ENCODE measurements at places on chromosomes 12 and 14. TPM values are rescaled to one million over a fixed set of nuclear protein-coding genes. Genes with fewer than 3 reads are reported as not detected.

GRCh38 chr12:117092886-117093285 lies 6.3 kb downstream of the TESC start:
- no peak for DNase-seq

- no peak for DNase-seq
These were observed 206.5 kb downstream of the CALM1 start for GRCh38 chr14:90603336-90603735.

DNA sequence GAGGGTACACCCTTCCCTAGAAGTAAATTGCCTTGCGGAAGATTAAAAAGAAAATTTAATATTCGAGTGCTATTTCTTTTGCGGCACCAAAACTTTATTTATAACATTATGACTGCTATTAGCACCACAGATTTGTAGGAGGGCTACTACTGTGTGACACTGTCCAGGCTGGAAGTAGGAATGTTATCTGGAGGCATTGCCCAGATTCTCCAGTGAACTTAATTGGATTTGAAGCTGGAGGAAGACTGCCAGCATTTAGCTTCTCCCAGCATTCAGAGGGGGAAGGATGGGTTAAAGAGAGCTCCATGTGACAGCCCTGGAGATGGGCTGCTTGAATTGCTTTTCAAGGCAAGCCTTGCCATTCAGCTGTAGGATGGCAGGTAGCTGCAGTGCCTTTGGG lies 107.0 kb upstream of the RBM19 start:
- DNase-seq = no peak

DNA sequence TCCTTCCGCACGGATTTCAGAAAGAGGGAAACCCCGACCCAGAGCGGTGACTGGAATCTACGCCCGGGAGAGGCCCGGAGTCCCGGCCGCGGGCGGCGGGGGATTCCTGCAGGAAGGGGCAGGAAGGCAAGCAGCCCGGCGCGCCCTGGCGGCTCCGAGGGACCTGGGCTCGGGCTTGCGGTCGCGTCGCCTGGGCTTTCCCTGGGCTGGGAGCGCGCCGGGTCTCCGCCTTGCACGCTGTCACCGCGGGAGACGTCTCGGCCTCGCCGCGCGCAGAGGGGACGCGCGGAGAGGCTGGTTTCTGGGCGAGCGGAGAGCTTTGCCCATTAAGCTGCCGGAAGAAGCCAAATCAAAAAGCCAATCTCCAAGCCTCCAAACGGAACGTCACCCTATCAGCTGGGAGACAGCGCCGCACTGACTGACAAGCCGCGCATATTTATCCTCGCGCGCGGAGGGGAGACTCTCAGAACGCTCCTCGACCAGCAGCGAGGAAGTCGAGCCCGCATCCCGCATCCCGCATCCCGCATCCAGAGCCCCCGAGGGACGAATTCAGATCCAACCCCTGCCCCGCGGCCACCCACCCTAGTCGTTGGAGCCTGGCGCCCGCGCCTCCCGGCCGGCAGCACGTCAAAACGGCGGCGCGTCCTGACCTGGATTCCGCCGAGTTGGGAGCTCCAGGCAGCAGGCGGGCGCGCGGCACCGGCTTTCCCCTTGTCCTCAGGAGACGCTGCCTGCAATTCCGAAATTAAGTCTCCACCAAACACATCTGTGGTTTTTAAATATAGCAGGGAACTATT lies at the start of gene SLC8A3:
TSS of gene SLC8A3 (minus strand) at position 293 of the 797 bp plus-strand sequence. CDS start 20,529 bp downstream, outside the sequence.
- no peak for DNase-seq

Gene ASIC1
- total RNA-seq = 25.1 TPM

- no peak for DNase-seq
These were observed 120.8 kb downstream of the GLT1D1 start for GRCh38 chr12:128973883-128974681.

DNA sequence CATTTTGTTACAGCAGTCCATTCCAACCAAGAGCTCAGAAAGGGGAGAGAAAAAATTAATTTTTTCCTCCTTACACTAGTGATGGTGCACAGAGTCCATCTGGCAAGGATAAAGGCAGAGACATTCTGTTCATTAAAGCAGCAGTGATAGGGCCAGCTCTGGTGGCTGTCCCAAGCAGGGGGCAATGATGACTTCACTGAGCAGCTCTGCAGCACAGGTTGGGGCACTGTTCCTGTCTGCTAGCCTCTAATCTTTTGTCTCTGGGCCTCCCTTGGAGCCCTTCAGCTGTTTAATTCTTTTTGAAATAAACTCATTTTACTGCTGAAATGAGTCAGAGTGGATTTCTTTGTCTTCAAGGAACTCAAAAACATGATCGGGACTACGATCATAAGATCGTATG lies 200.9 kb upstream of the PLXNC1 start:
- DNase-seq = no peak

Gene SLC6A13
- 711 TPM for total RNA-seq

GRCh38 chr14:68771631-68772030 lies 21.2 kb downstream of the ZFP36L1 start:
- no peak for DNase-seq

DNA sequence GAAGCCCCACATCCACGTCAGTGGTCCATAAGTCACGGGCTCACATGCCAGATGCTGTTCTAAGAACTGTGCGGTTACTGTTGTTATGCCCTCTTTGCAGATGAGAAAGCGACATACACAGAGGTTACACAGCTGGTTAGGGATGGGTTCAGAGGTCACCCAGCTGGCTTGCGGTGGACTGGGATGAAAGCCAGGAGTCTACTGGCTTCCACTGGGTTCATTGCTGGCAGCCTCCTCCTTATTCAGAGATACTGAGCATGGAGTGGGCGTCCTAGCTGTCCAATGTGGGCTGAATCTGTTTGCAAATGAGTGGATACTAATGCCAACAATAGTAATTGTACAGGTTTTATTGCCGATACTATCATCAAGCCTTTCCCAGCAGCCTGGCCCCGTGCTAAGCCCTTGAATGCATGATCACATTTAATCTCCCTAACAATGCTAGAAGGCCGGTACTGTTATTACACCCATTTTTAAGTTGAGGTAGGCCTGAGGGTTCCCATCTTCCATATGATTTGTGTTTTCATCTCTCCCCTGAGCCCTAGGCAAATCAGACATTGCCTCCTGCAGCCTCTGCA lies 129.1 kb downstream of the PLXNC1 start:
- no peak for DNase-seq

DNA sequence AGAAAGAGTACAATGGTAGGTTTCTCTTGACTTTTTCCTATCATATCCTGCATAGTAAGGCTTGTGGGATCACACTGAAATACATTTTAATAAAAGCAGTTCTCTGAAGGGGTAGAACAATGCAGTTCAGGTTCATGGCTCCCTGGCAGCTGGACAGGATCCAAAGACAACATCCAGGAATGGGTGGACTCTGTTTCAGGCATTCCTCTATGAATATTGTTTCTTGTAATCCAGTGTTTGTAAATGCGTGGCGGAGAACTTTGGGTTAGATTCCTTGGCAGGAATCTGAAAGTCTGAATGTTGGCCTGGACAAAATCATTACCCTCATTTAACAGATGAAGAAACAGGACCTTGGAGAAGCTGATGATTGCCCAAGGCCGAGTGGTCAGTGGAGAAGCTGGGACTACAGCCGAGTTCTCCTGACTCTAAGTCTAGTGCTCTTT lies 43.5 kb downstream of the SYNE2 start:
- DNase-seq = no peak

- DNase-seq = no peak
These were observed 17.1 kb upstream of the OR4K17 start for GRCh38 chr14:20093442-20093841.

DNA sequence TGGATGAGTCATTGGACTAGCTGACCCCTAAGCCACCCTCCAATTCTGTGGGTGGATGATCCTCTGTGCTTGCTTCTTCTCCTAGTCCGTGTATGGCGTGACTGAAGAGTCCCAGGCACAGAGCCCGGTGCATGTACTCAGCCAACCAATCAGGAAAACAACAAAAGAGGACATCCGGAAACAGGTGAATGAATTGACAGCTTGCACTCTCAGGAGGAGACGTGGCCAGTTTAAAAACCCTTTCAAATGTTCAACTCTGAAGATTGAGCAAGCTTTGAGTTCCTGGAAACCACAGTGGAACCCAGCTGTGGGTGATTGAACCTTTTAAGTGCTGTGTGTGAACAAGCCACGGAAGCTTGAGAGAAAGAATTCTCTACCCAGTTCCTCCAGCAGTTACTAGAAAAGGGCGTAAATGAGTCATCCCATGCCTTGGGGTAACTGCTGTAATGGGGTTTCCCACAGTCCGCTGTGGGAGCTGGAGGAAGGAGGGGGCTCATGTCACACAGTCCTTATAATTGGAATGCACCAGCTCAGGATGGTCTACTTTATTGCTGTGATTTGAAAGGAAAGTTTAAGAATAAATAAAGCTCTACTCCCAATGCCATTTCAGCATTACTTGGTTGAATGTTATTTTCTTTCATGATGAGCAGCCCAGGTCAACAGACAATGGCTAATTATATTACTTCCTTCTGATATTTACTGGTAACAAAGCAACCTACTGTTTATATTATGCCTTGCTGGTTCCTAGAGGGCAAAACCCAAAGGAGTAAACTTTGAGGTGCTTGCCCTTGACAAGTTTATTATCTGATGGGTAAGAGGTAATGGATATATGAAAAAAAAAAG lies 417.0 kb downstream of the DPF3 start:
- DNase-seq = no peak

GRCh38 chr12:5900533-5901205 lies 44.4 kb downstream of the ANO2 start:
- no peak for DNase-seq

Gene NPFF
- total RNA-seq = 3.0 TPM

DNA sequence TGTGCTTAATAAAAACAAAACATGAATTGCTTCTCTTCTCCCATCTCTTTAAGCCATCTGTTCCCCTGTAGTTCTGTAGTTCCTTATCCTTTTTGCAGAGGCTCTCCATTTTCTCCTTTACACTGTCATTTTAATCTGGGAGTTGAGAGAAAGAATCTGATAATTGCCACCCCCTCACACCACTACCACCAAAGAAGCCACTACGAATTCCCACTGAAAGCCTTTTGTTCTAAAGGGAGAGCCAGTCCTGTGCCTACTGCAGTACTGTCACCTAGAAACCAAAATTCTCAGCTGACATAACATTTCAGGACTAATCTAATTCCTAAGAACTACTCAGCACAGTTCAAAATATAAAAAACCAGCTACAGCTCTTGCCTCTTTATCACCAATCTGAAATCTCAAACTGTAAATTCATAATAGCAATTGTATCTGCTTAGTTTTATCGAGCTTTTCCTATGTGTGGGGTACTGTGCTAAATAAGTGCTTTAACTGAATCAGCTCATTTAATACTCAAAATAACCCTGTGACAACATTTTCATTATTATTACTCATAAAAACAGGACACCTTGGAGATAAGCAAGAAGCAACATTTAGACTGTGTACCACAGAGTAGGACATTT lies 72.4 kb downstream of the SPPL3 start:
- no peak for DNase-seq

Gene TMEM30B
- 11.8 TPM for total RNA-seq

DNA sequence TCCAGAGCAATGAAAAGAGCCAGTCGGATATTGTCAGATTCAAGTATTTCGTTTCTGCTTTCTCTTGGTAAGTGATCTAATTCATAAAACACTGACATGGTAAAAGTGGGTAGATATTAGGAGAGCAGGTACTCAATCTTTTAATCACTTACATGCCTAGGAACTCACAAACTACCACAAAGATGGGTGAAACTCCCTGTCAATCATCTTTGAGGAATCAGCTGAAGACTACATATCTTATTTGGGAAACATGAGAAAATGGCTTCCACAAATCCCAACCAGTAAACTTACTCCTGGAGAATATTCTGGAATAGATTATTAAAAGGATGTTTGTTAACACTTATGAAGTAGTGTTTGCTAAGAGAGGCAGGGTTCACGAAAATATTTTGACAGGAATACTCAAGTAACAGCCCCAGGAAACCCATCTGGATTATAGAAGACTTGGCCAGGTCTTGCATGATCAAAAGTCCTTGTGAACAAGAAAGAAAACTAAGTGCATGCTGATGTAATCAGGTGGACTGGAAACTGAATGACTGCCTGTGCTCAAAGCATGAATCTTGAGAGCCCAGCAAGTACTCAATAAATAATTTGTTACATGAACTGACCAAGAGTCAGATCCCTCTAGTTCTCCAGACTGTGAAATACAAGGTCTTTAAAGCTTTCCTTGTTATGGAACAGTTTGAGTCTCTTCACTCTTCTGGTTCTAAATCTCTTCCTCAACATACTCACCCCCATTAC lies 15.5 kb downstream of the CNIH1 start:
- DNase-seq = no peak

- no peak for DNase-seq
These were observed 19.4 kb downstream of the LDHB start for GRCh38 chr12:21638054-21638891.

DNA sequence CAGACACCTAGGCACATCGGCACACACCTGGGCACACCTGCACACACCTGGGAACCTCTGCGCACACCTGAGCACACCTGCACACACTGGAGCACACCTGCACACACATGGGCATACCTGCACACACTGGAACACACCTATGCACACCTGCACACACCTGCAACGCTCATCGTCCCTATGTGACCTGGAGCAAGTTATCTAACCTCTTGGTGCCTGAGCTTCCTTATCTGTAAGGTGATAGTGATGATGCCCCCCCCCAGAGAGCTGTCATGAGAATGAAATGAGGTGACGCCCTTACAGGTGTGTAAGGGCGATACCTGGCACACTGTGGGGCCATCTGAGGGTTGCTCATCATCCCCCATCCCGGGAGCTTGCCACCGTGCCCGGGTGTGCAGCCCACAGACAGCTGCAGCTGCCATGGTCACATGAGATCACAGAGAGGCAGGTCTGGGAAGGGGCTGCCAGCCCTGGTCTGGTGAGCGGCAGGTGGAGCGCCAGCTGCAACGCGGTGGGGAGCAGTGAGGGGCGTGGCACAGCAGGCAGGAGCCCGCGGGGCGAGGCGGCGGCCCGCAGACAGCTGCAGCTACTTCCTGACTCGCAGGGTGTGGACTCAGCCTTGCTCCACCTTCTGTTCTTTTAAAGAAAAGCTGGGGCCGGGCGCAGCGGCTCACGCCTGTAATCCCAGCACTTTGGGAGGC lies 59.9 kb upstream of the FBRSL1 start:
- no peak for DNase-seq

DNA sequence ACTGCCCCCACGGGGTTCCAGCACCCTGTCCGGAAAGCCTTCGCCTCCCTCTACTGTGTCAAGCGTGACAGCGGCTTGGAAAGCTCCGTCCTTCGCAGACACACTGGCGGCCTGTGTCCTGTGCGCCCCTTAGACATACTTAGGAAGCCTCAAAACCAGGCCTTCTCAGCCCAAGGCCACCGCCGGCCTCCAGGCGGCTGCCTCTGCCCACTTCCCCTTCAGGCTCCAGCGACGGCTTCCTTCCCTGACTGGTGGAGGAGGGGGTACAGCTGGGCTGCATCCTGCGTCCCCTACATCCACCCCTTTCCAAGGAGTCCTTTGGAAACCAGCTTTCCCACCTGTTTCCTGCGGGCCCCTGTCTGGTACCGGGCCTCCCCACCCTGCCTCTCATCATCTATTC lies 2.5 kb upstream of the CACNA2D4 start:
- DNase-seq = no peak

GRCh38 chr12:4829793-4830162 lies 79.9 kb upstream of the KCNA1 start:
- DNase-seq = no peak

Gene CCDC175
- total RNA-seq = 1.5 TPM
